ENCODE measurements at places on chromosomes 3 and 15.

DNA sequence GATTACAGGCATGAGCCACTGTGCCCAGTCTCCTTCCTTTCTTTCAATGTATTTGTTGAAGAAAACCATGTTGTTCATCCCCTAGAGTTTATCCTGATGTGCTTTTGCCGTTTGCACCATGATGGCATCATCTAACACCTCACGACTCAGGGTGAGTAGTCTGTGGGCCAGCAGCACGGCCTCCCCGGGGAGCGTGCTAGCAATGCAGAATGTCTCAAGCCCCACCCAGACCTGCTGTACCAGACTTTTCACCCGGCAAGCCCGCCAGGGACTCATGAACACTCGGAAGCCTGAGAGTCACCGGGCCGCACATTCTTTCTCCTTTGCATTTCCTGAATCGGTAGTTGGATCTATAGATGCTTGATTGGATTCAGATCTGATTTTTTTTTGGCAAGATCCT, 64.6 kb downstream of the RPN1 start:
- DNase-seq = no peak

DNA sequence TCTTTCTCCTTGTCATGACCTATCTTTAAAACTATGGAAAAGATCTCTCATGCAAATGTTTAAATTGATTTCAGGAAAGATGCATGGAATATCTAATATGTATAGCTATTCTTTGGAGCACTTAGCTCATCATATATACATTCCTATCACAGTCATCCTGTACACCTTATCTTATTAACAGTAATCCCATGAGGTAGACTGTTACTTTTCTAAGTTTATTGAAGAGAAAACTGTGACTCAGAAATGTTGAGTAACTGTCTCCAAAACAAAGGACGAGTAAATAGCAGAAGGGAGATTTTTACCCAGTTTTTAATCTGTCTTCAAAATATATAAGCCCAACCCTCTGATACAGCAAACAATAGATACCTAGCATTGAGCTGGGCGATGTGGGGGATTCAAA, 308.3 kb downstream of the GAP43 start:
- no peak for DNase-seq

DNA sequence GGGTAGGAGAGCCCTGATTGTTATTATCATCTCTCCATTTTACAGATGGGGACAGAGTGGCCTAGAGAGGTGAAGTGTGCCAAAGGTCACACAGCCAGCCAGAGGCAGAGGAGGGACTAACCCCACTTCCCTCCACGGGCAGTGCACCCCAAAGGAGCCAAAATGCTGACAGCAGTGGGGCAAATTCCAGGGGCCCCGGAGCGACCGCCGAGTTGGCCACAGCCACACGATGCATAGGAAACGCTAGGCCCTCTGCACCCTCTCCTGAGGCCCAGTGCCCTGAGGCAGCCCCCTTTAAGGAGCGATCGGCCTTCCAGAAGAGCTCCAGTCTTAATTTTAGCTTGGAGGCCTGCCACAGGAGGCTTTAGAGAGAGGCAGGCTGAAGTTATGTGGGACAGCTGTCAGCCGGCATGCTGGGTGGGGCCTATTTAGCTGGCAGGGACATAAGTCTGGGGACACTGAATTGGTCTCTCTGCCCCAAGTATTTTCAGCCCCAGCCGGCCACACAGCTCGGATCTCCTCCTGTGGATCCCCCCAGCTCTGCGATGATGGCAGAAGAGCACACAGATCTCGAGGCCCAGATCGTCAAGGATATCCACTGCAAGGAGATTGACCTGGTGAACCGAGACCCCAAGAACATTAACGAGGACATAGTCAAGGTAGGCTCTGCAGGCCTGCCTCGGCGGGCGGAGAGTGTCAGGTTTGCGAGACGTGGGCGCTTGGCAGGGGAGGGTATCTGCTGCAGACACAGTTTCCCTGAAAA, at the start of gene CAV3:
CAV3 (plus strand) TSS at position 471 of the 763 bp plus-strand sequence; CDS start at position 546, 75 bp downstream.
- no peak for DNase-seq

DNA sequence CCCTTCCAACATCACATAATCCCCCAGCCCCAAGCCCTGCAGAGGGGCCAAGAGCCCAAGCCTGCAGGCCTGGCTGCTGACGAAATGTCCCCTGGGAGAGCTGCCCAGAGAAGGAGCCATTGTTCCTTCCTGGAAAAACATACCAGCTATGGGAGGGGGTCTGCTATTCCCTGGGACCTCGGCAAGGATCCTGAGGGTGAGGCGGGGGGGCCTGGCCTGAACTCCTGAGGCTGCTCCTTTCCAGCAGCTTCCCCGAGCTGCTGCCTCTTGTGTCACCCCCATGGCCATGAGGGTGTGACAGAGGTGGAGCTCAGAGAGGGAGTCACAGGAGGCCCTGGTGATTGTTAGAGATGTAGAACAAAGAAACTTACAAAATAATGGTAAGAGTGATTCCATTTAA, 12.9 kb downstream of the LOXL1 start:
- DNase-seq = no peak

- no peak for DNase-seq
These were observed 20.6 kb downstream of the FAN1 start for GRCh38 chr15:30924353-30924752.

DNA sequence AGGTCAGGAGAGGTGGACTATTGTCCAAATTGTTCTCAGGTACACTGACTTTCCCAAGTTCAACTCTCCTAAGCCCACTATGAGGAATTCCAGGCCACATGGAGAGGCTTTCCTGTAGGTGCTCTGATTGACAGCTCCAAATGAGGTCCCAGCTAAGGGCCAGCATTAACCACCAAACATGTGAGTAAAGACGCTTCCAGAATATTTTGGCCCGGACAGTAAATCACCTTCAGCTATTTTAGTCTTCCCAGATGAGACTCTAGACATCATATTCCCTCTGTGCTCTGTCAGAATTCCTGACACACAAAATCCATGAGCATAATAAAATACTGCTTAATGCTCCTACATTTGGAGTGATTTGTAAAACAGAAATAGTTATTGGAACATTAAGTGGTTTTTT, 135.5 kb downstream of the TGFBR2 start:
- no peak for DNase-seq

DNA sequence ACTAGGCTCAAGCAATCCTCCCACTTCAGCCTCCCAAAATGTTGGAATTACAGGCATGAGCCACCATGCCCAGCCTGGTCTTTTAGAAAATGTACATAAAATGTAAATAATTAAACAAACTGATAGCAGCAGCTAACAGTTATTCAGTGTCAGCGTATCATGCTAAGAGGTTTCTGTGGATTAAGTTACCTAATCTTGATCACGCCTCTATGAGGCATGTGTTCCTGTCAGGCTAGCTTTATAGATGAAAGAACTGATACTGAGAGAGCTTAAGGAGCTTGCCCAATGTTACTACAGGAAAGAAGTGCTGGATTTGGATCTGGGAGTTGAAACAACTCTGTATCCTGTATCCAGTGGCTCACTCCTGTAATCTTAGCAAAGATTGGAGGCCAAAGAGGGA, 11.2 kb upstream of the MST1R start:
- no peak for DNase-seq

- no peak for DNase-seq
These were observed 482.2 kb upstream of the CFAP20DC start for GRCh38 chr3:59531994-59532393.

DNA sequence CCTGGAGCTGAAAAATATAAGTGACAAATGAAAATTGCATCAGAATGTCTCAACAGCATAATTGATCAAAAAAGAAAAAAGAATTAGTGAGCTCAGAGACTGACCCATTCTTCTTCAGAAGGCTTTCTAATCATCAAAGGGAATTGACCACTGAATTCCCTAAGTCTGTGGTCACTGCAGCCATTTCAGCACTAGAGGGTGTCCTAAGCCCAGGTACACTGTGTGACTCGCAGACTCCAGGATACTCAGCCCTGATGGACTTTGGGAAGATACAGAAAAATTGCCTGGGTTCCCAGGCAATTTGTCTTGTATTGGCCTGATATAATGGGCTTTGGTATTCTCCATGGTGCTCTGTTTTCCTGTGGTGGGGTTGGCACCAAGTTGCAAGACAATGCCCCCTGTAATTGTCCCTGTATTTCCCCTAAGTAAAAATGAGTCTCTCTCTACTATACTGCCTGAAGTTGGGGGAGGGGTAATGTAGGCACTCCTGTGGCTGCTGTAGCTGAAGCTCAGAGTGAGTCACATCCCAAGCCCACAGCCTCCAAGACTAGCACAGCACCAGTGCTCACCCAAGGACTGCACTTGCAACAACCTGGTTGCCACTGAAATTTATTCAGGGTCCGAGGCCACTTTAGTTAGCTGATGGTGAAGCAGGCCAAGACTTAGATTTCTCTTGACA, 256.0 kb upstream of the STAC start:
- DNase-seq = no peak

DNA sequence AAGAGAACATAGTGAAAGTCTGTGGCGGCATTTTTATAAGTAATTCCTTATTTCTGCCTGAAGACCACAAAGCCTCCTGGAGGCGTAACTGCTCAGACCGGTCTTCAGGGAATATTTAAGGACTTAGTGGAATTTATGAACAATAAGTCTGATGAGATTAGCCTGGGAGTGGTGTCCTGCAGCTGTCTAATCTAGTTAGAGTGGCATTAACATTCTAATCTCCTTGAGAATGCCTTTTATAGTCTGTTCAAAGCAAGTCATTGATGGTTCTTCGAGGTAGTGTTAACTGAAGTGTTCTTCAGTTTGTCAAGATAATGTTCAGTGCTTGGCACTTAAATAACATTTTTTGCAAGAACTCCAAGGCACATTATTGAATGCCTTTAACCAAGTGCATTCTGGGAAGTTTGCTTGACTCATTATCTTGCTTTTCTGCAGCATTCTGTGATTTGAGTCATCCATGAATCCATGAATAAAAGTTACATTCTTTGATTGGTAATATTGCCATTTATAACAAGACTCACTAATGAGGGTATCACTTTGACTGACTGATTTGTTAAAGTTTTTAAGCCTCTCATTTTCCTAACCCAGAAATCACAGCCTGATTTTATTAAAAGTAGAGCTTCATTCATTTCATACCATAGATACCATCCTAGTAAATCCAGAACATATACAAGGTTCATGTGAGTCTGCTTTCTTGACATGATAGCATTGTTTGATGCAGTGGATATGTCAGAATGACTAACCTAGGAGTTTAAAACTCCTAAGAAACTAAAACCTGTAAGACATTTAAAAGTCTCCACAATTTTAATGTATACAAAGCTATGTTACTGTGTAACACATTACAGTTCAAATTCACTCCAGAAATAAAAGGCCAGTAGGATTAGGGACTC, 12.5 kb downstream of the RBM5 start:
- DNase-seq = no peak

DNA sequence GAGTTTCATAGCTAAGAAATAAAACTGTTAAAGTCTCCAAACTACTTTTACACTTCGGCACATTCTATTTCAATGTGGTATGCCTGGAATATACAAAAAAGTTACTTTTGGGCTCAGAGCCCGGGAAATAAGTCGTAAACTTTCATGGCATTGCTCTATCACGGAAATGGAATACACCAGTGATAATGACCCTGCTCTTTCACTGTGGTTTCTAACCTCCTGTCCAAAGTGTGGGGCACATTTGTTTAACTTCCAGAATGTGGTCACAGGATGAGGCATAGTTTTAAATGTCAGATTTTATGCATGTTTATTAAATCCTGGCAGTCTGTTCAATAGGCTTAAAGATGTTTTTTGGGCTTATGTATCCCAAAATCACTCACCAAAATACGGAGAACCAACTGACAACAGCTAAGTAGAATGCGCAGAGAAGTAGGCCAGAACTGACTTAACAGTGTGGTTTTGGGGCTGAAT, 5.1 kb downstream of the CXCR6 start:
- no peak for DNase-seq

GRCh38 chr3:138254216-138254615, 67.1 kb downstream of the ARMC8 start:
- no peak for DNase-seq

DNA sequence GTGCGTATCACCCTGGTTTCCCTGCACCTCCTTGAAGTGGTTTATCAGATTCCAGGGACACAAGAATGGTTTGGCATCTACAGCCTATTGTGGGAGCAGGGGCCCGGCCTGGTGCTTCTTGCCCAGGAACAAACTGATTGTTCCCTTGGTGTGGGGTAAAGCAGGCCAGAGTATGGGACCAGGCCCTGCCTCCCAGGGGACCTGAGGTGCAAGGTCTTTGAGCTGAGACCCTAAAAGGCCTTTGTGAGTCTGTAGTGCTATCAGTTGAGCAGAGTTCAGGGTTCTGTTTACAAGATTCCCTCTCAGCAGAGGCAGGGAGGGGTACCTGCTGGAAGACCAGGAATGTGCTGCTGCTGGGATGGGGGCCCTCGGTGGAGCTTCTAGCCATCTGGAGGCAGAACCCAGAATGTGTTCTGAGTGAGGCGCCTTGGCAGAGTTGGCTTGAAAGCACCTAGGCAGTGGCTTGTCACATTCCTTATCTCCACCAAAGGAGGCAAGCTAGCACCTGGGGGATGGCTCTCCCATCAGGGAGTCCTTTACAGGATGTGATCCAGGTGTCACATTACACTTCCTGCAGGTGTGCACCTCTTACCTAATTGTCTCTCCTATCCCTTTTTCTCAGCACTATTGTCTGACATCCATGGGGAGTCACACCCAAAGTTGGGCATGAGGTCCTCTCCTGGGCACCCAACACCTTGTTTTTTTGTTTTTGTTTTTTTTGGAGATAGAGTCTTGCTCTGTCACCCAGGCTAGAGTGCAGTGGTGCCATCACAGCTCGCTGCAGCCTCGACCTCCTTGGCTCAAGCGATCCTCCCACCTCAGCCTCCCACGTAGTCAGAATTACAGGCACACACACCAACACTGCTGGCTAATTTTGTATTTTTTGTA, 13.1 kb downstream of the FLNB start:
- no peak for DNase-seq

GRCh38 chr3:196513697-196514349, 1.3 kb downstream of the SMCO1 start:
- no peak for DNase-seq

DNA sequence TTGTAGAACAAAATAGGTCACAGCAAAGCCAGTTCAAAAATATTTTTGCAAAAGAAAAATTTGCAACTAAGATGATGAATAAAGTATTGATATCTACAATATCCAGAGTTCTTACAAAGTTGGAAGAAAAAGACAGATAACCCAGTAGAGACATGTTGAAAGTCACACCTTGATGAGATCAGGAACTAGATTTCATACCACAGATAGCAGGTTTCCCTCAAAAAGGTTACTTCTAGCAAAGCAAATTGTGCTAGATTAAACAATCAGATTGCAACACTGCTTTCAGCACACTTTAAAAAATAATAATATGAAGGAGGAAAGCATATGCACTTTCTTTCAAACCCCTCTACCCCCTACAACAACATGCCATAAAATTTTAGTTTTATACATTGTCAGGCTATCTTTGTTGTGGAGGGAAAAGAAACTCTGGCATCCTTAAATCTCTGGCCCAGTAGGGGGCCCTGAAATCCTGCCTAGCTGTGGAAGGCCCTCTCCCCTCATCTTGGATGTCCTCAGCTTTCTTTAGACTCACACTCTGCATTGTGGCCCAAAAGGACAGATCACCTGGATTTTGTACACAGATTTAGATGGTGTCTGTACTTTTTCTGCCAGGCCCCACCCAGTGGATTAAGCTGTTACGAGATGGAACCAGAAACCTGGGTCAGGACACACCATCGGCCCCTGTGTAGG, 50.9 kb downstream of the CCR3 start:
- no peak for DNase-seq

Measured in stimulated activated naive CD8-positive, alpha-beta T cell treated with anti-CD3 and anti-CD28 coated beads, Interleukin-15, amount 100 ng/mL, for 72 hours (primary cell).